ENCODE measurements at places on chromosomes 13 and 19. TPM values are rescaled to one million over a fixed set of nuclear protein-coding genes. Genes with fewer than 3 reads are reported as not detected.
A peak's percentile ranks its signal among the peaks of the same experiment; 100 is the strongest.

- no peak for DNase-seq
Measured at GRCh38 chr13:72651144-72651543, 76.3 kb downstream of the MZT1 start.

- peak; percentile 42 for DNase-seq
Measured at GRCh38 chr19:36152352-36153091, at the start of gene COX7A1. Gene COX7A1 (minus strand): TSS chr19:36152447. CDS start chr19:36152407, 40 bp downstream.

Gene MATK
- 1.0 TPM for total RNA-seq

Gene TMEM272
- total RNA-seq: 0.33 TPM

DNA sequence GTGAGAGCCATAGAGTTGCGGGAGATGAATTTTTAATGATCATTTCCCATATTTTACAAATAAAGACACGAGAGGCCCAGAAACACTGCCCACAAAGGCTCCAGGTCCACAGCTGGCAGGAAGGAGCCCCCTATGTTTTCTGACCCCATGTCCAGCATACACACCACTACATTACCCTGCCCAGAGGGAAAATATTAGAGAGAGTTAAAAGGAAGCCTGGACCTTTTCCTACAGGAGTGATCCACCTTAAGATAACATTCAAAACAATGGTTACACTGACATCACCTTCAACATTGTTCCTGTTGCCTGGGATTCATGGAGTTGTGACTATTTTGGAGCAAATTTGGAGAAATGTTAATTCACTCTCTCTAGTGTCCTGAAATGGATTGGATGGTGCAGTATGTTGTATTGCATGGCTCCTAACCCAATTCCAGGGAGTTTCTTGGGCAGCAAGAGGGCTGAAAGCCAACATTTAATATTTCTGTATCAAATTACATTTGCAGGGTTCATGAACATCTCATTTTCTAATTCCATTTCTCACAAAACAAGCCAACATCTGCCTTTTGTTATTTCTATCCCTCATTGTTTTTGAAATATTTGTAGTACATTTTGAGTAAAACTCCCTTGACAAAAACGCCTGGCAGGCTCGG lies 172.5 kb downstream of the DLEU7 start:
- DNase-seq: no peak

Measured in right lobe of liver (tissue), 6 donors.